ENCODE measurements at places on chromosomes 6 and 20.
A peak's percentile ranks its signal among the peaks of the same experiment; 100 is the strongest.

DNA sequence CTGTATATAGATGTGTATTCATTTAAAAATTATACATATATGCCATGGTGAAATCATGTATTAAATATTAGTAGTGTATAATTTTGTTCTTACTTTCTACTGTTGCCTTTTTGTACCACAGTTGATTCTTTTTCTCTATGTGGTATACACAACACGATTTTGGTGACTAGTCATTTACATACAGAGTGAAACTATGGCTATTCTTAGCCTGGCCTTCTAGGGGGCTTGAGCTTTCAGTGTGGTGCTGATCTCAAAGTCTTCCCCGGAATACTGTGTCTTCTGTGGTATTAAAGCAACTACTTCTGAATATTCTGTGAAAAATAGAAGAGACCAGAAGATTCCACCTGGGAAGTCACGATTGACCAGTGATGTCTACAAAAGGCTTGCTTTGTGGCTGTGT is 301.9 kb downstream of the UTRN start:
- DNase-seq = no peak

GRCh38 chr6:36389353-36389752 is 1.9 kb upstream of the ETV7 start:
- DNase-seq = no peak

DNA sequence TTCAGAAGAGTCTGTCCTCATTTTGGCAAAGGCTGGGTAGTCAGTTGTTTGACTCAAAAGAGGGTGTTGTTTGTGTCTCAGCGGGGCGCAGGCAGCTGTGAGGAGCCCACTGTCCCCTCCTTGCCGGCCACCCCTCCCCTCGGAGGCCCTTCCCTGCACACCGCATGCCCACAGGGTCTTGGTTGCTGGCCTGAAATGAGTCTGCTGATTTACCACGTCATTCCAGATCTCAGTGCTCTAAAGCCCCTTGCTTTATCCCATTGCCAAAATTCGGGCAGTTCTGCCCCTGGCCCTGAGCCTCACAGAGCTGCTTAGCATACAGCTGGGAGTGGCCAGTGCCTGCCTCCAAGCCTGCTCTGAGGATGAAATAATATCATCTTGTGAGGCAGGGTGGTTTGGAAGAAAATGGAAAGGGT is 220.7 kb downstream of the UST start:
- no peak for DNase-seq

DNA sequence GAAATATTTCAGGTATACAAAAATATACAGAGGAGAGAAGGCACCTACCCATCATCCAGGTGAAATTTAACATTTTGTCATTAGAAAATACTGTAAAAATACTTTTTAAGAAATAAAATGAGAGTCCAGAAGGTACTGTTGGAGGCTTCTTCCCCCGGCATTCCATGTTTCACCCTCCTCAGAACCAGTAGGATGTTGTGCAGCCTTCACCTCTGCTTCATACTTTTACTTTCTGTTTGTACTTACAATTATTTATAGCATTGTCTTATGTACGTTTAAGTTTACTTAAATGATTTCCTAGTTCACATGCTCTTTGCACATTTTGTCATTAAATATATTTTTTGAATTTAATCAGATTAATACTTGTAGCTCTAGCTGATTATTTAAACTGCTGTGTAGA is 30.9 kb downstream of the TMEM200A start:
- no peak for DNase-seq

DNA sequence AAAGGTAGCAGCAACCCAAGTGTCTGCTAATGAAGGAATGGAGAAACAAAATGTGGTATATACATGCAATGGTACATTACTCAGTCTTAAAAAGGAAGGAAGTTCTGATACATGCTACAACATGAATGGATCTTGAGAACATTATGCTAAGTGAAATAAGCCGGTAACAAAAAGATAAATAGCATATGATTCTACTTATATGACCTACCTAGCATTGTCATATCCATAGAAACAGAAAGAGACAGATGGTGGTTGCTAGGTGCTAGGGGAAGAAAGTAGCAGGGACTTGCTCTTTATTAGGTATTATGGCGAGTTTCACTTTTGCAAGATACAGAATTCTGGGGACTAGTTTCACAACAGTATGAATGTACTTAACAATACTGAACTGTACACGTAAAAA is 46.6 kb downstream of the UBR2 start:
- DNase-seq = no peak

DNA sequence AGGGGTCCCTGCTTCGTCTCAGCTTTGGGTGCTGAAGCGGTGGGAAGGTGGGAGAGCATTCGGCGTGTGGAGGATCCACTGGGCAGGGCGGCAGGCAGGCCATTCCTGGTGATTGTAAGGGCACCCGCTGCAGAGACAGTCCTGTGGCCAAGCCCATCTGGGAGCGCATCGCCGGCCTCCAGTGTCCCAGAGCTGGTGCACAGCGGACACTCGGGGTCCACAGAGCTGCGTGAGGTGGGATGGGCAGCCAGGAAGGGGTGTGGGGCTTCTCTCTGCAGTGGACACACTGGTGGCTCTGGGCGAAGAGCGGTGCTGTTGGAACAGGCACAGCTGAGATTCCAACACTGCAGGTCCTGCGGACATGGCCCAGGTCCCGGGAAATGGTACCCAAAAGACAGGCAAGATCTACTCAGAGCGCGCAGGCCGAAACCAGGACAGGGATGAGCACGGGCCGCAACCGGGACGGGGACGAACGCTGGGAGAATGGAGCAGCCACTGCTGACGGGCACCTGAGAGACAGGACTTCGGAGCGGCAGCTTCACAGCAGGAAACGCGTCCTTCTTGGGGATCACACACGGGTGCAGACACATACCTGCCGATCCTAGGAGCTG is 188.2 kb downstream of the ERMARD start:
- no peak for DNase-seq

DNA sequence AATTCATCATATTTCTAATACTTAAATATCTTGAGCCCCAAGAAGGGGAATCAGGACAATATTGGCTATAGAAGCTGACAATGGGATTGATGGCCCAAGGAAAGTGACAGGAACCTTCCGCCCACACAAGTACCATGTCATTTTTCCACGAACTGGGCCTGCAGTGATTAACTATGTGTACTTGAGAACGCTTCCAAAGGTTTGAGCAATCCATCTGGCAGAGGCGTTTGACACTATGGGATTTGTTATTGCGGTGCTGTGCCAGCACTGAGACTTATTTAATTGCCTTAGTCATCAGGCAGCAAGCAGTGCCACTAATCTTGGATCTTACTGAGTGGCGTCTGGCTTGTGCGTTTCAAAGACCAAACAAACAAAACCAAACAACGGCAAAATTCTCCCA is 135.6 kb upstream of the UST start:
- no peak for DNase-seq

DNA sequence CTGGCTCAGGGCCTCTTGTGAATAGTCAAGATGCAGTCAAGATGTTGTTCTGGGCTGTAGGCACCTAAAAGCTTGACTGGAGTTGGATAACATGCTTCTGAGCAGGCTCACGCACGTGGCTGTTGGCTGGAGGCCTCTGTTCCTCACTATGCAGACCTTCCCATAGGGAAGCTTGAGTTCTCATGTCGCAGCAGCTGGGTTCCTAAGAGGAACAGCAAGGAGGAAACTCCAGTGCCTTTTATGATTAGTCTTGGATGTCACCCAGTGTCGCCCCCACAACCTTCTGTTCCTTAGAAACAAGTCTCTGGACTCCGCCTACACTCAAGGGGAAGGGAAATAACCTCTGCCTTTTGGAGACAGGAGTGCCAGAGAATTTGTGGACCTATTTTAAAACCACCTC is 210.7 kb downstream of the BCAS1 start:
- peak; percentile 40 for DNase-seq

DNA sequence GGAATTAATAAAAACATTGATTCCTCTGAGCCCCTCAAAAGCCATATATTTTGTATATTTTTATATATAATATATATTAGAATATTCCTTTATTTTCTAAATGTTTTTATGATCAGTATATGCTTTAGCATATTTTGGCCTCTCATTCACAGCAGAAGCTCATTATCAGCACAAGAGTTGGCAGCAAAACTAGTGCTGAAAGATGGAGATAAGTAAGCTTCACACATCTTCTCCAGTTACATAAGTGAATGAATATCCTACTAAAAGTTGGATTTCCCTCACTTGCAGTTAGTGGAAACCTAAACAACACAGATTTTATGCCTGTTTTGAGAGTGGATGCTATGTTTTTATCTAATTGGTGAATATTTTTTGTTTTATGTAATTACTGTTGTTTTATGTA is 1303.8 kb upstream of the ADGRB3 start:
- DNase-seq = no peak

- DNase-seq = no peak
Observed at GRCh38 chr20:481167-481566, 18.8 kb upstream of the TBC1D20 start.

GRCh38 chr6:10733151-10733715 is 10.4 kb downstream of the TMEM14C start:
- DNase-seq = peak; percentile 54

DNA sequence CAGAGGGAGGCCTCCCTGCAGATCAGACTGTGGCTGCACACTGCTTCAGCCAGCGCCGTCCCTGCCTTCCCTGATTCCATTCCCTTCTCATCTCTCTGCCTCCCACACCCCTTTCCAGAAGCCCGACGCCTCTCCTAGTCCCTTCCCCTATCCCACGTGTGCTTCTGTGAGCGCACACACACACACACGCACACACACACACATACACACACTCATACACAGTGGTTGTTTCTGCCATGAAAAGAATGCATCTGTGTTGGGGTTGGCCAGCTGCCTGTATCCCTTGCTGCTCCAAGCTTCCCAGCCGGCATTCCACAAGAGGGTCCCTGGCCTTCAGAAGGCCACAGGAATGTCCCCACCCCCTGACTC is 51.7 kb downstream of the MOCS1 start:
- no peak for DNase-seq

DNA sequence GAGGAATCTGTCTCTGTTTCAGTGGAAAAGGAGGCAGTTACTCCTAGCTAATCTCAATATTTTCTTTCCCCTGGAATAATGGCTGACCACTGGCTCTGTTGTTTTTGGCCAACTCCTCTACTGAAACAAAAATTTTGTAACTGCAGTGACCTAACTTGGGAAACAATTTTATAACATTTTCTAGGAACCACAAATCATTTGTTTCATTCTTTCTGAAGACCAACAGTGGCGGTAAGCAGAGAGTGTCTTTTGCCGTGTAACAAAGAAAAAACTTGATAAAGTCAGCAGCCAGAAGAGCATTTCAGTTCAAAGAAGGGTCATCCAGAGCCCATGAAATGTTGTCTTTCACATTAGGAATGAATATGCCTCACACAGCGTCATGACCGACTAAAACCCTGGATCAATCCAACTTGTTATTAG is 11.8 kb upstream of the BFSP1 start:
- no peak for DNase-seq

- no peak for DNase-seq
Observed at GRCh38 chr6:45500924-45501816, 123.4 kb upstream of the SUPT3H start.

GRCh38 chr6:80988286-80988685 is 764.2 kb downstream of the TENT5A start:
- no peak for DNase-seq

- peak; percentile 24 for DNase-seq
Observed at GRCh38 chr6:142735204-142735603, 209.8 kb downstream of the HIVEP2 start.

DNA sequence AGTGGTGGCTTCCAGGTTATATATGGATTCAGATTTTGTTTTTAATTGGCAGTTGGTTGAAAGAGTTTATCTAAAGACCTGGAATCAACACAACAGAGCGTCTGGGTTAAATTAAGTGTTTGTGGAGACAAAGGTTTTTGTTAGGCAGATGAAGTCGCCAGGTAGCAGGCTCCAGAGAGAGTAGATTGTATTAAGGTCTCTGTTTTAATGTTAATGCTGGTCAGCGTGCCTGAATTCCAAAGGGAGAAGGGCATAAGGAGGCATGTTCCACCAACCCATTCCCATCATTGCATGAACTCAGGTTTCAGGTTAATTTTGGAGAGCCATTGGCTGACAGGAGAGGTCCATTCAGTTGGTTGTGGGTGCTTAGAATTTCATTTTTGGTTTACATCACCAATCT is 744.1 kb upstream of the GJE1 start:
- DNase-seq = no peak

GRCh38 chr6:16338577-16339264 is 100.3 kb downstream of the GMPR start:
- DNase-seq = no peak

DNA sequence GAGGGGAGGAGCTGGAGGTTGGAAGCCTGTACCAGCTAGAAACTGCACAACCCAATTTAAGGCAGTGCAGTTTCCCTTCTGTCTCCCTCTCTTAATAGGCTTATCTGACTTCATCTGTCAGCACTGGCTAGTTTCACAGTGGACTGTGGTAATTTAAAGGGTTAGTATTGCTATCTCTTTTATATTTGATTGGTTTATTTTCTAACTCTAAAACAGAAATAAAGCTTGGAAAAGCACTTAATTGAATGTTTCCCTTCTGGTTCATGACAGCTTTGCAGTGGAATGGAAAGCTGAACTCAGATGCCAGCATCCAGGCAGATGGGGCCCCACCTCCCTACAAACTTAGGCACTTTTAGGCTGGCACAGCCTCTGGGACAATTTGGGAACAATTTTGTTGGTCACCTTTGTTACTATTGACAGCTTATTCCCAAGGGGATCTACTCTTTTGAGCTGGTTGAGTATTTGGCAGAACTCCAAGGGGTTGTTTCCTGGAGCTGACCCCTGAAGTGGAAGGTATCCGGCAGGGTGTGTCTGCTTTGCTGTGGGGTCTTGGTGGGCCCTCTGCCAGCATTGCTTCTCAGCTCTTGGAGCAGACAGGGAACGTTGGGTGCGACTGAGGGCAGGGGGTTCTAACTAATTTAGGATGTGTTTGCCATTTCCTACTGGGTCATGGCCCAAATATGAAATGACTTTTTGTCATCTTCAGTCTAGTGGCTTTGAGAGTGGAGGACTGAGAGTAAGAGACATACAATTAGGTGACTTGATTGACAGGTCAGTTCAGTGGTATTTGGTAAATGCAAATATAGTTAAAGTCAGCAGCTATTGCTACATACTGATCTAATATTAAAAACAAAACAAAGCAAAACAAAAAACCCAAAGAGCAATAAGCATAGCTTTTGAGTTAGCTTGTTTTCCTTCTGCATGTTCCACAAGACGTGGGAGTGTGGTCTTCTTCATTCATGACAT is 9.3 kb downstream of the SH3BGRL2 start:
- DNase-seq = peak; percentile 58

DNA sequence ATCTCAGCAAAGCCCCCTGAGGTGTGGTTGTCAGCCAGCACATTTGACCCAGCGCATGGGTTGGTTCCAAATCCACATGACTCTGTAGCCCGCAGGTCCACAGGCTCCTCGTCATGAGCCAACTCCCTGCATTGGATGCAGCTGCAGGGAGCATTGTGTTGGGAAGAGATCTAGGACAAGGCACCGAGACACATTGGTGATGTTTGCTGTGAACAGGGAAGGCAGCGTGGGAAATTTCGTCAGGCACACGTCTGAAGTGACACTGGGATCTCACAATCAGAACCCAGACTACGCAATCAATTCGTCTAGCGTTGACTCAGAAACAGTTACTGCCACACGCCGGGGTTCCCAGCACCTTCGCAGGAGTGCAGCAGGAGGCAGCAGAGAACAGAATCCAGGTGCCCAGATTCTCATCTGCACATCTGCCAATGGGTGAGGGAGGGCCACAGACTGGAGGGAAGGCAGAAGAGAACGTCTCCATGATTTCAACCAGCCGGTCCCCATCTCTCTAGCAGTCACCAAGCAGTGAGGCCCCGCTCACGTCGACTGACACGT is 177.0 kb downstream of the TTLL2 start:
- DNase-seq = no peak

Measured in DMS79 treated with DMSO at 0.1 percent for 48 hours (cell line).